ENCODE measurements at places on chromosomes 5 and 9.

- DNase-seq = no peak
These were observed 2.5 kb downstream of the CD14 start for GRCh38 chr5:140630292-140631035.

DNA sequence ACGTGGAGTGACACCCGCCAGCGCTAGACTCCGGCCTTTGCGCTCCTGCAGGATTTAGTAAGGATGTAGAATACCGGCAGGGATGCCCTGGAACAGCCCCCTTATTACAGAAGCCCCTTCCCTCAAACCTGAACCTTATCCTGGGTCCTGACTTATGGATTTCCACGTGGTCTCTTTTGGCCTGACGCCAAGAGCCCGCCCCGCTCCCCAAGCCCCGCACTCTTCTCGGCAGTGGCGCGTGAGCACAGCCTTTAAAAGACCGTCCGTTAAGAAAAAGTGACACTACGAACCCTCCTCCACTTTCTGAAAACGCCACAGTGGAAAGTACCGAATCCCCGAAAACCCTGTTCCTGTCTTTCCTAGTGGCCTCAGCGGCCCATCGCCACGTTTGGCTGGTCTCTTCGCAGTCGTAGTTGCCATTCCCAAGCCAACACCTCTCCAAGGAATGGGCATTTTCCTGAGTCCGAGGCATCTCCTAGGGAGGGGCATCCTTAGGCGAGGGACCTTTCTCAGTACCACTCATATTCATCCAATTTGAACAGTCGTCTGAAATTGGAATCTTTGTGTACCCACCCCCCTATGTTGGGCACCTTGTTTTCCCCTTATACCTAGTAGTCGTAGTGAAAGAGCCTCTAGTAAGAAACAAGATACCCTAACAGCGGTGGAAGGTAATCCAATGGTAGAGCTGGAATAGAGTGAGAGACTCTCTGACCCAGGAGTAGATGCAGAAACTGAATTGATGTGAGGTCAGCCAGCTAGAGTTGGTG lies 732 bp upstream of the MCIDAS start:
- no peak for DNase-seq

DNA sequence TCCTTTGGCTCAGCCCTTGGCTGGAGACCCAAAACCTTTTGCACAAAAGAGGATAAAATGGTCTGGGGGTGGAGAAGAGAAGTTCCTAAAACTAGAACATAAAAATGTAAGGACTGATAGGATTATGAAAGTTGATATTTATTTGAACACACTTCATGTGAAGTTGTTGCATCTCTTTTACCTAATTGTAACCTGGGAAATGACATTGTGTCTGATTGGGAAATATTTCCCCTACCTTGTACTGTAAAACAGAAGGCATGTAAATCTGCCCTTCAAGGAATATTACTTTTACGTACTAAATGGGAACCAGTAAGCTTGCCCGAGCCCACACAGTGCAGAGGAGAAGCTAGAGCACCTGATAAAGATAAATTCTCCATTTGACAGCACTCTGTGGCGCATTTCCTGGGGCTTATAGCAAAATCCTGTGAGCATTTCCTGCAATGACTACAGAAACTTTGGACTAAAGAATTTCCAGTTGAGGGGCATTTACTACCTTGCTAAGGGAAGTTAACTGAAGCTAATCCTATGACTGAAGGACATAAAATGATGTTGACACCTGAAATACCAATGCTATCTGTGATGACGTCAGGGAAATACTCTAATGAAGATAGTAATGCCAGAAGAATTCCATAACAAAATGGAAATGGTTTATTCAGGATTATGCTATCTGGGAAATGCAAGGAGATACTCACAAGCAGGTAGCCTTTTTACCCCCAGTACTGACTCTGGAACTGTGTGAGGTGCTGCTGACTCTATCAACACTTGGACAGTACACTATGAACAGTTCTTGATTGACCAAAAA lies 78.3 kb upstream of the LIFR start:
- DNase-seq = no peak

GRCh38 chr5:67104859-67105258 lies 91.7 kb downstream of the CD180 start:
- DNase-seq = no peak

DNA sequence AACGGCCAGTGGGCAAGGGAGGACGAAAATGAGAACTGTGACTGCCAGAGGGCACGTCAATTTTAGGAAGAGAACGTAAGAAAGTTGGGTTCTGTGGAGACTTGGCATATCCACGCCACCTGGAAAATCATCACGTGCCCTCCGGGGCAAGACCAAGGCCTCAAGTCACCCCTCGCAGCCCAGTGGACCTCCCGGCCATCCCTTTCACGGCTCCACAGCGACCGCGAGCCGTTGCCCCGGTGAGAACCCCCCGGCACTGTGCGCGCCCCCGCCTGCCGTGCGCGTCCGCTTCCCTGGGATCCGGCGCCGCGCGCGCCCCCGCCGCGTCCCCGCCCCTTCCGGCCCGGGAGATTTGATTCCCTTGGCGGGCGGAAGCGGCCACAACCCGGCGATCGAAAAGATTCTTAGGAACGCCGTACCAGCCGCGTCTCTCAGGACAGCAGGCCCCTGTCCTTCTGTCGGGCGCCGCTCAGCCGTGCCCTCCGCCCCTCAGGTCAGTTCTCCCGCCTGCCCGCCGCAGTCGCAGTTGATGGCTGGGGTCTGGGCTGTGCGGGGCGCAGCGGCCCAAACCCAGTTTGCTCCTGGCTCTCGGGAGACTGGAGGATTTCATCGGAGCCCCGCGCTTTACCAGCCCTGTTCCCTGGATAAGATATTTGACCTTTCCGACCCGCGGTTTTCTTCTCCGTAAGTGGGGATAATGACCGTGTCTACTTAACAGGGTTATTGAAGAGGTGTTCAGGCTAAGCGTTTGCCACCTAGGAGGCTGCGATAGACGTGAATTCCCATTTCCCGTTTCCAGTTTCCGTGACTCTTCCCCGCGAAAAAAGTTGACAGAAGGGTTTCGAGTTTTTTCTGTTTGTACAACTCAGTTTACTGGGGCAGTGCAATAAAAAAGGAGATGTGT lies at the start of gene MELK:
MELK (plus strand) TSS at position 381 of the 904 bp plus-strand sequence. CDS start 8,787 bp downstream, outside the sequence.
- DNase-seq = peak; percentile 78

- no peak for DNase-seq
These were observed 175.5 kb downstream of the NXNL2 start for GRCh38 chr9:88710449-88710848.

DNA sequence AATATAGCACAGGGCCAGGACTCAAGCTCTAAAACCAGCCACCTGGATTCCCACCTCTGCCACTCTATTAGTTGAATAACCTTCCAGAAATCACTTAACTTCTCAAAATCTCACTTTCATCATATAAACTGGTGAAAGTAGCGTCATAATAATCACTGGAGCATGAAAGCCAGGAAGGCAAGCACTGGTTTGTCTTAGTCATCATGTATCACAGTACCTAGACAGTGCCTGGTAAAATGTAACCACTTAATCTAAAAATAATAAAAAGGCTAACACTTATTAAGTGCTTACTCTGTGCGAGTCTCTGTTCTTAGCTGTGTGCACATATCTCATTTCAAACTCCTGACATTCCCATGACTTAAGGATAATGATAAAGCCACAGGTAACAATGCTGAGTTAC lies 109.4 kb downstream of the ASTN2 start:
- DNase-seq = no peak

DNA sequence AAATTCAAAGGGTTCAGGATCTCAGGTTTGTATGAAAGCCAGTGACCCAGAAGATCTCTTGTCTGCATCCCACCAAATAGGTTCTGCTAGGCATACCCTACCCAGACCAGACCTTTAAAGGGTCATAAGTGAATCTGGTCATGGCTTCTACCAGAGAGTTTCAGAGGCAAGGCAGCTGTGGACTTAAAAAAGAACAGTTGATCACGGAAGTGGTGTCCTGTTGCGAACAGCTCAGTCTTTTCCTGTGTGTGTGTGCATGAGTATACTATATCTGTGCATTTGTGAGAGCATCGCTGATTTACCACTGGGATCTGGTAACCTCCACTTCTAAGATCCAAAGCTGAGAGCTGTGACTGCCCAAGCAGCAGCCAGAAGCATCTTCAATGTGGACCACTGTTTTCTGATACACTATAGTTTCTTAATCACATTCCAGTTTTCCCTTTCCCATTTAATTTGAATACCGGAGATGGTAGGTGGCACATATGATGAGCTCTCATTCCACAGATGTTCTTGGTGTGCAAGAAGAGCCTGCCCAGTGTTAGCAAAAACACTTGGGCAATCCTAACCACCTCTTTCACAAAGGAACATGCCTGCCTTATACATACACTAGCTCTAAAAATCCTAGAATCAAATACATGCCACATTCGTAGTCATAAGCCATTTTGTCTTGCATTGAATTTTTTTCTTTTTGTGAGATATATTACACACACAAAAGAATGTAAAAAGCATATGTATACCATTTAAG lies 36.2 kb upstream of the OR2S2 start:
- DNase-seq = no peak

- no peak for DNase-seq
These were observed 4.1 kb upstream of the SMU1 start for GRCh38 chr9:33080534-33080933.

DNA sequence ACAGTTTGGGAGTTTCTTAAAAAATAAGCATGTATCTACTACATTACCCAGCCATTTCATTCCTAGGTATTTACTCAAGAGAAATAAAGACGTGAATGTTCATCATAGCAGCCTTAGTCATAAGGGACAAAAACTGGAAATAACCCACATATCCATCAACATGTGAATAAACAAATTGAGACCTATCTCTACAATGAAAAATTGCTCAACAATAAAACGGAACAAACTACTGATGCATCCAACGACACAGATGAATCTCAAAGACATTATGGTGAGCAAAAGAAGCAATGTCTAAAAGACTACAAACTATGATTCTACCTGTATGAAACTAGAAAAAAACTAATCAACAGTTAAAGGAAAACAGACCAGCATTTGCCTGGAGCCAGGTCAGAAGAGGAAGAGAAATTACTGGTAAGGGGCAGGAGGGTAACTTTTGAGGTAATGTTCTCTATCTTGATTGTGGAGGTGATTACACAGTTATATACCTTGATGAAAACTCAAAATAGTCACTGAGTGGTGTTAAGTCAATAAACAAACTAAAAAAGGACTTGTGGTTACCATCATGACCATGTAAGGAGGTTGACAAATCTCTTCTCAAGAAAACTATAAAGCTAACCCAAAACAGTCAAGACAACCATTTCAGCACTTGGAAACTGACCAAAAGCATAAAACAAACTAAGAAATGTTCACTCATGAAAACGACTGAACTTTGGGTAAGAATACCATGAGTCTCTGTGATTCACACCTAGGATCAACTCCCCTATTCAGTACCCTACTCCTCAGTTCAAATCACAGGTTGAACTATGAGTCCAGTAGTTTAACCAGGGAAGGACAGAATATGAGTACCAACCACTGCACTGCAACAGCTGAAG lies 10.4 kb downstream of the UIMC1 start:
- peak; percentile 68 for DNase-seq

DNA sequence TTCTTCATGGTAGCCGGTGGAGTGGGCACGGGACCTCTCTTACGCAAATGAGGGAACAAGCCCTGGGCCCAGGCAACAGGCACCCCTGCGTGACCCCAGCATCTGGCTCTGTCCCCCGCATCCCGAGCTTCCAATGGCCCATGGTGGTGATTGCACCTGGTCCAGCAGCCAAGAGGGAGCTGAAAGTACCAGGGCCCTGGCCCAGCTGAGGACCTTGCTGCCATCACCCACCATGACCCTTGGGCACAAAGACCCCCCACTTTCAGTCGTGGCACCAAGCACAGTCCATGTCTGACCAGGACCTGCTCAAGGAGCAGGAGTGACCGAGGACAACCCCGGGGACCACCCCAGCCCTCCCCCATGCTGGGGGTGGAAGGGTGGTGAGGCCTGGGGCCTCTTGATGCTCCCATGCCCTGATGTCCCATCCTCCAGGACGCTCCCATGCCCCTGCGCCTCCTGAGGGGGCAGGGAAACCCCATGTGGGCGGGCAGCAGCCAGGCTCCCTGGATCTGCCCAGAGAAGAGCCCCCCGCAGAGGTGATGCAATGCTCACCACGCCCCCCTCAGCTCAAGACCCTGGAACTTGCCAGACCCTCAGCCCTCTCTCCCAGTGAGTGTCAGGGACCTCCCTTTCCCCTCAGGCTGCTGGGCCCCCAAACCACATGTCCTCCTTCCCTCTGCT lies 123.9 kb downstream of the ADAMTS2 start:
- DNase-seq = no peak

- no peak for DNase-seq
These were observed 8.2 kb downstream of the SLC22A4 start for GRCh38 chr5:132302413-132302812.

DNA sequence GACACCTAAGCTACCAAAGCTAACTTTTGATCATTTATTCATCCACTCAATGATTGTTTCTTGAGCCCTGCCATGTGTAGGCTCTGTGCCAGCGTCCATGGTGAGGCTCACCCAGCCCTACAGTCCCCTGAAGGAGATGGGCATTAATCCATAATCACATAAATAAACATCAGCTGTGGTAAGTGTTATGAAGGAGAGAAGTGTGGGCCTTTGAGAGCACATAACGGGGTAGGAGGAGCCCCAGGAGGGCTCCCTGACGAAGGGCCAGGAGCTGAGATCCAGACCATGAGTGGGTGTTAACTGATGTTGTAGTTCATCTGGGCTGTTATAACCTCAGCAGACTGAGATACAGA lies 53.9 kb upstream of the AFAP1L1 start:
- no peak for DNase-seq

DNA sequence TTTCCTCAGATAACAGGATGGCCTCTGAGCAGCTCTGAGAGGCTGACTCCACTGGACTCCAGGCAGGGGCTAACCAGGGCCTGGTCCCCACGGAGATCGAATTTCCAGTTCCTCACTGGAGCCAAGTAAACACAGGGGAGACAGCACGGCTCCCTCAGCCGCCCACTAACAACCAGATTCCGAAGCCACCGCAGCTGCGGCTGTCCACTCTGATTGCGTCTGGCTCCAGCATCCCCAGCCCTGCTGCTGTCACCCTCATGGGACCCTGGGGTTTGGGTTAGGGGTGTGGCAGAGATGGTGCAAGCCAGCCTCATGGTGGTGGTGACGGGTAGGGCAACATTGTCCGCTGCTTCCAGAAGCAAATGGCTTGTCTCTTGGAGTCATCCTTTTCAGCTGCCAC lies 172.6 kb downstream of the RGS3 start:
- peak; percentile 47 for DNase-seq

DNA sequence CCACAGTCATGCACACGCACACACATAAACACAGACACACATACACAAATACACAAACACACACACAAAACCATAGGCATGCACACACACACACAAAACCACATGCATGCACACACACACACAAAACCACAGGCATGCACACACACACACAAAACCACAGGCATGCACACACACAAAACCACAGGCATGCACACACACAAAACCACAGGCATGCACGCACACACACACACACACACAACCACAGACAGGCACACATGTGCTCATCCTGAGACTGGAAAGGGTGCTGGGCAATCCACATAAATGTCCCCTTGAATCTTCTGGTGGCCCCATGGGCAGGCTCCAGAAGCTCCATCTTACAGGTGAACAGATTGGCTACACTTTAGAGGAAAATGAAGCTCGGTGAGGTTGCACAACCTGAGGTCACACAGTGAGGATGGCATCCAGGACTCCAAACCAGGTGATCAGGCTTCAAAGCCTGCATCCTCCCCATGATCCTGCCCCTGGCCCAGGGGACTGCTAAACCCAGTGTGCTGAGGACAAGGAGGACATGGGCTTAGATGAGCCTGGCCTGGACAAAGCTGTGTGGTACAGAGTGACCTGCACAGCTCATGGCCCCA lies 144.8 kb downstream of the GADD45G start:
- DNase-seq = no peak

GRCh38 chr5:154410786-154411185 lies 35.0 kb upstream of the SAP30L start:
- DNase-seq = no peak

- DNase-seq = no peak
These were observed 387.3 kb downstream of the YTHDC2 start for GRCh38 chr5:113900816-113901215.

All from astrocyte of the spinal cord (primary cell).